ENCODE measurements at places on chromosomes 1 and 21.

- no peak for DNase-seq
Measured at GRCh38 chr21:29389136-29389535, 90.4 kb downstream of the BACH1 start.

GRCh38 chr1:39925721-39926342 lies 24.1 kb upstream of the MYCL start:
- no peak for DNase-seq

DNA sequence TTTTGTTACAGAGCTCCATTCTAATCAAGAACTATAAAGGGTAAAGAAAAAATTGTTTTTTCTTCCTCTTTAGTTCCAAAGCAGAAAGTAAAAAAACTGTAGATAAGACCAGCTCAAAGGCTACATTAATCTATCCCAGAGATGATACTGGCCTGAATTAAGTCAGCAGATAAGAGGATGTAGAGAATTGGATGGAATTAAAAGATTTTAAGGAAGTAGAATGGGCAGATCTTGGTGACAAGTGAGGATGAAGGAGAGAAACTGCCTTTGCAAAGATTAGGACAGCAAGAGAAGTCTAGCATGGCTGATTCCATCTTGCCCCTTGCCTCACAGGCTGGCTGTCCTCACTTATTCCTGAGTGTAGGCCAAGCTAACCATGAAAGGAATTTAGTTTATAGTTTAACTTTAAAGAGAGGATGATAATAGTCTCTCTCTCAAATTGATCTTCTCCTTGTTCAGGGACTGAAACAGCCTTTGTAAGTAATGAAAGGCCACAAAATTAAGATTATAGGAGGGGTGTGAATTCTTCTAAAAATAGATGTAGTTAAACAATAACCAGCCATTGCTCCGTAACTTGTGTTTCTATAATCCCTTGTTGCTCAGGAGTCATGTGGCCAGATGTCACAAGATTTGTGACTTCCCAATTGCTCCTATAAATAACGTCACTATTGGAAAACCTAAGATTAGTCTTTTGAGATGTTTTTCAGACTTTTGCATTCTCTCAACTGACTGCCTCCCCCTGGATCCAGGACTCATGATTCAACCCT lies 265.0 kb upstream of the USP24 start:
- no peak for DNase-seq

DNA sequence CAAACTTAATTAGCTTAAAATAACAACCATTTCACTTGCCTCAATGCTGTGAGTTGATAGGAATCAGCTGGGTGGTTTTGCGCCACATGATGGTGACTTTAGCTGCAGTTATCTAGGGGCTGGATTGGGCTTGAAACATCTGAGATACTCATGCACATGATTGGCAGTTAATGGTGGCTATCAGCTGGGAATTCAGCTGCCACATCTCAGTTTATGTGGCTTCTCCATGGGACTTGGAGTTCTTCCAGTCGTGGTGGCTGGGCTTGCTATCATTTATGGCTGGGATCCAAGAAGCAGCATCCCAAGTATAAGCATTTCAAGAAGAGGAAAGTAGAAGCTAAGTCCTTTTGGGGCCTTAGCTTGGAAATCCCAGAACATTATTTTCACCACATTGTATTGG lies 36.4 kb downstream of the PDC start:
- no peak for DNase-seq

DNA sequence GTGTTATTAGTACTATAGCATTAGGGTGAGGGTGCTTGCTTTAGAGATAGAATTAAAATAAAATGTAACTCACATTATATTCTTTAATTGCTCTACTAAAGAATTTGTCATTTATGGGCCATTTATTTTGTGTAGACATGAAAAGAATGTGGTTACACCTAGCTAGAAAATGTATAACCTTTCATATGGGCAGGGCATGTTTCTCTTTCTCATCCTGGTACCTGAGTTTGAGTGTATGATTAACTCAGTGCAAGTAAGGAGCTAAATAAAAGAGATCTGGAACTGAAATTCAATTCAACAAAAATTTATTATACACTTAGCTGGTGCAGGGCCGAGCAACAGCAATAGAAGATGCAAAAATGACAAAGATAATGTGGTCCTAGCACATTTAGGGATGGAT lies 47.4 kb downstream of the MAP3K7CL start:
- DNase-seq, result no peak

DNA sequence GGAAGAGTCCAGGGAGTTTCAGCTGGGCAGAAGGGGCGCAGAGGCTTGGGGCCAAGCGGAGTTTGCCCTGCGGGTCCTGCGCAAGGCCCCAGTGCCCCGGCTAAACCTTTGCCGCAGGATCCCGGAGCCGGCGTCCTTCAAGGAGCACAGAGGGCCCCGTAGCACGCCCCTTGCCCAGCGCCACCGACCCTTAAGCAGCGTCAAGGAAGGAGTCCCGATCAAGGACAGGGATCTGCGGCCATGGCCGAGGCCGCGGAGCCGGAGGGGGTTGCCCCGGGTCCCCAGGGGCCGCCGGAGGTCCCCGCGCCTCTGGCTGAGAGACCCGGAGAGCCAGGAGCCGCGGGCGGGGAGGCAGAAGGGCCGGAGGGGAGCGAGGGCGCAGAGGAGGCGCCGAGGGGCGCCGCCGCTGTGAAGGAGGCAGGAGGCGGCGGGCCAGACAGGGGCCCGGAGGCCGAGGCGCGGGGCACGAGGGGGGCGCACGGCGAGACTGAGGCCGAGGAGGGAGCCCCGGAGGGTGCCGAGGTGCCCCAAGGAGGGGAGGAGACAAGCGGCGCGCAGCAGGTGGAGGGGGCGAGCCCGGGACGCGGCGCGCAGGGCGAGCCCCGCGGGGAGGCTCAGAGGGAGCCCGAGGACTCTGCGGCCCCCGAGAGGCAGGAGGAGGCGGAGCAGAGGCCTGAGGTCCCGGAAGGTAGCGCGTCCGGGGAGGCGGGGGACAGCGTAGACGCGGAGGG lies 520 bp downstream of the CLIC6 start:
- no peak for DNase-seq

DNA sequence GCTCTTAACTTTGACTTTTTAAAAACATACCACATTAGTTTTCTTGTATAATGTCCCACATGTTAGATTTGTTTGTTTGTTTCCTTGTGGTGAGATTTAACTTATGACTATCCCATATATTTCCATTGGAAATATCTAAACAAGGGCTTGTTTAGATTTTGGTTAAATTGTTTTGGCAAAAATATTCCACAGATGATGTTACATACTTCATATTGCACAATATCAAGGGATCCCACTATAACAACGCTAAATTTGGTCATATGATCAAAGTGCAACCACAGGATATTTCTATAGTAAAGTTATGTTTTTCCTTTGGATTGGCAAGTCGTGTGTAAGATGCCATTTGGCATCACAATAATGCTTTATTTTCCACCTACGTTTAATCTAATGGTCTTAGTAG lies 396.7 kb downstream of the TGFB2 start:
- DNase-seq, result no peak
